ENCODE measurements at places on chromosomes 16 and 17. TPM values are rescaled to one million over a fixed set of nuclear protein-coding genes. Genes with fewer than 3 reads are reported as not detected.

- DNase-seq = no peak
Measured at GRCh38 chr17:79600681-79601131, 10.1 kb downstream of the RBFOX3 start.

DNA sequence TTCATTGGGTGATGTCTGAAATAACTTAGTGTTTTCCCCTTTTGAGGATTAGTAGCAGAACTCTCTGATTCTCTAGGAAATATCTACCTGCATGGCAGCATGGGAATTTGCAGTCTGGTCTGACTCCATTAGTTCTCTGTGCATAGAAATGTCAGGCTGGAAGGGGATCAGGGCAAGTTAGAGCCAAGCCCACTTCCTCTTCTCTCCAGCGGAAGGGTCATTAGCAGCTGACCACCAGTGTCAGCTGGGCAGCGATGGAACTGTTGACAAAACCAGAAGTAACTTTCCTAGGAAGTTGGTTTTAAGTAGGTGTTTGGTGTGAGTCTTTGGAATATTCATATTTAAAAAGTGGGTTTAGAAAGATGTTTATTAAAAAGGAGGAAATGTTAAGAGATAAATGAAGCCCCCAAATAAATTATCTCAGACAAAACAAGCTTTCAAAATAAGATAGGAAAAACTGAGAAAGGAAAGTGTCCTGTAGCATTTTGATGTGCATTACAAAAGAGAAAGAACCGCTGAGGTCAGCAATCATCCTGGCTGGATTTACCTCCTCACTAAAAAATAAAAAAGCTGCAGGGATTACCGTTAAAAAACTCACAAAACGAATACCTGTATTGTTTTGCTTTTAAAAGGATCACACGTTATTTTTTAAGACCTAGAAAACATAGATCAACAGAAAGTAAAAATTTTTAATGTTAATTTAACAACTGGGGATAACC, 32.4 kb upstream of the MMD start:
- DNase-seq = no peak

DNA sequence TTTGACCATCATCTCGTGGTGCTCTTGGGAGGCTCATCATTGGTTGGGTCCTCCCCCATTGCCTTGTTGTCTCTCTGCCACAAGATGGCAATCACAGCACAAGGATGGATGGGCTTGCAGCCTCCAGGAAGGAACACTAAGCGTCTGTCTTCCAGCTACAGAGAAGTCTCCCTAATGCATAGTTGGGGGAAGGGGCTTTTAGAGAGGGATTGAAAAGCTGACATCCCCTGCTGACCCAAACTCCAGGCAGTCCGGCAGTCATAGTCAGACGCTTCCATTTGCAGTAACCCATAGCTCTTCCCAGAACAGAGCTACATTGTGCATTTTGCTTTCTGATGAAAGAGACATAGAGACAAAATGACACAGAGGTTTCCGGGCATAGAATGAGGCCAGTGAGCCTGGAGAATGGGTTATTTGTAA, 111.4 kb downstream of the UTP18 start:
- peak; percentile 64 for DNase-seq

DNA sequence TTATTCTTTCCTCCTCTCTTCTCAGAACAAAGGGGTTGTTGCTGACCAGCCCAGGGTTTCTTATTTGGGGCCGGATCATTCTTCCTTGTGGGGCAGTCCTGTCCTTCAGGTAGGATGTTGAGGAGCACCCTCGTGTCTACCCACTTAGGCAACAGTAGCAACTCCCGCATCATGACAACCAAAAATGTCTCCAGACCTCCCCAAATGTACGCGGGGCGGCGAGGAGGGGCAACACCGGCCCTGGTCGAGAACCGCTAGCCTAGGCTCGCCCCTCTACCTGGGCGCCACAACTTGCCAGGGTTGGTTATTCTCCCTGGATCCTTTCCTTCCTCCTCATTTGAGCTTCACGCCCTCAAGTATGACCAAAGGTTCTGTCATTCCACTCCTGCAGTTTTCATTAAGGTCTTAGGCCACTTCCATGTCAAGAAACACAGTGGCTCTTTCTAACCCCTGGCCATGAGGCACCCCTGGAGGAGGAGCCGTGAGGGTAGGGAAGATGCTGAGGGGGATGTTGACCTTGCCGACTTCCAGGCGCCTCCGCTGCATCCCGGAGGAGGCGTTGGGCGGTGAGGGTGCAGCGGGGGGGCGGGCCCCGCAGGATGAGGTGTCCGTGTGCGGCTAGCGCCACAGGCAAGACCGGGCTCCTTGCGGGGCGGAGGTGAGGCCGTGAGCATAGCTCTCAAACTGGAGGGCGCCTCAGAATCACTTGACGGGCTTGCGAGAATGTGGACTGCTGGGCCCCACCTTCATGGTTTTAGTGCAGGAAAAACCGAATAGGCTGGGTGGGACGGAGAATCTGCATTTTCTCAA, 712 bp upstream of the SPECC1 start:
- DNase-seq = no peak

DNA sequence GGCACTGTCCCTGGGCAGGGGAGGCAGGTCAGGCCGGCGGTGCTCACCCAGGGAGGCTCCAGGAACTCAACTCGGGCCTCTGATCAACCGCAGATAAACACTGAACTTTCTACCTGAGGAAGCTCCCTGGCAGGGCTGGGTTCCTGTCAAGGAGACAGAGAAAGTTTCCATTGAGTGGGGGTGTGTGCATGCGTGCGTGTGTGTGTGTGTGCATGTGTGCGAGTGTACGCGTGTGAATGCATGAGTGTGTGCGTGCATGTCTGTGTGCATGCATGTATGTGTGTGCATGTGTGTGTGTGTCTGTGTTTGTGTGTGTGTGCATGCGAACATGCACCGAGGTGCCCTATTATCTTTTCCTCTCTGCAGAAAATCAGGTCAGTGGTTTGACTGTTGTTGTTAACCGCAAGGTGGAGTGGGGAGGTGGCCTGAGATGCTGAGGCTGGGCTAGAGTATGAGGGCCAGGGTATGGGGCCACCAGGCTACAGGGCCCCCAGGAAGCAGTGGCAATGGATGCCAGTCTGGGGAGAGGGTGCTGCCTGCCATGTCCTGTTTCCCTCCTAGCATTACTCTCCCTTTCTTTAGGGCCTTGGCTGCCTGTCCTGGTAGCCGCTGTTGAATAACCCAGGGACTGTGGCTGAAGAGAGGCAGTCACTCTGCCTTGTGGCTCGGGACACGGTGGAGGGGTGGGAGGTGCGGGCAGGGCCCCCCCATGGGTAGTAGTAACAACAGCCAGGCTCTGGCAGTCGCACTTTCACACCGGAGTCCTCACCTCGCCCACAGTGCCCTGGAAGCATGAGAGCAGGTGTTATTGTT, 24.0 kb downstream of the CCR7 start:
- DNase-seq = no peak

DNA sequence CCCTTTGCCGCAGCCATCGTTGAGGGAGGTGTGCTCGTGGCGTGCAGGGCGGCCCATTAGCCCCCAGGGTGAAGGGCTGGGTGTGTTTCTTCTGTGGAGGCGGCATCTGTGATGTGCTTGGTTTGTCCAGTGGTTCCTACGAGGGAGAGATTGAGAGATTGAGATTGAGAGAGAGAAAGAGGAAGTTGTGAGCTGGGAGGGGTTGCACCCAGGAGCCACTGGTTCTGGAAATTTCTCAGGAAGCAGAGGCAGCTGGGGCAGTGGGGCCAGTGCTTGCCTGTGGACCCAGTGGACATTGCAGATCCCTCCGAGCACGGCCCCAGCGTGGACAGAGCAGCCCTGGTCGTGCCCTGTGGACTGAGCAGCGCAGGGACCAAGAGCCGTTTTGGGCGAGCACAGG, 72.0 kb upstream of the ZNF750 start:
- no peak for DNase-seq

DNA sequence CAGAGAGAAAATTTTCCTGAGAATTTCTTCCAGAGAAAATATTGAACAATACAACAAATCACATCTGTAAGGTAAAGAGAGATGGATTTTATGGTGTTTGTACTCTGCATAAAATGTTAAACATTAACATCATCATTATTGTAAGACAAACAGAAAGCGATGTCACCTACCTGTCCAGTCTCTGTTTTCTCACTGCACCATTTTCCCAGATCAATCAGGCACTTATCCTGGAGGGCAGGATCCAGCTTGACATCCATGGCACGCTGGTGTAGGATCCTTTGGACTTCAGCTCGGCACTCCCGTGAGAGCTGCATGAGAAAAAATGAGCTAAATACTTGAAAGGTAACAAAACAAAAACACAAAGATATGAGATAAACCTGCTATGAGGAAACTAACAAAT, 55.9 kb upstream of the CLEC18B start:
- no peak for DNase-seq

DNA sequence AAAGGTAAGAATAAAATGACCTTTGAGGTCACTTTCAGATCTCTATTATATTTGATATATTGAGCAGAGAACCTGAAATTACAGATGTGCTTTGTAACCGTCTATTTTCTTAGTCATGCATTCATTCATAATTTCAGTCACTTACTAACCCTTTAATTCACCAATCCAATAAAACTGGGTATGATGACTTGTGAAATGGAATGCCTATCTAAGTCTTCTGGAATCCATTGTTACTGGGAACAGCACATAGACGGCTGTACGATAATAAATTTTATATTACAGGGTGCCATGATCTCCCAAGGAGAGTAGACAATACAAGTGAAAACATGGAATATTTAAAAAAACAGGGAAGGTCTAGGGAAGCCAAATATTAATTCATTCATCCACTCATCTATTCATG, 22.9 kb downstream of the CDH11 start:
- no peak for DNase-seq

GRCh38 chr16:85746460-85747215, 4.3 kb downstream of the C16orf74 start:
- no peak for DNase-seq

DNA sequence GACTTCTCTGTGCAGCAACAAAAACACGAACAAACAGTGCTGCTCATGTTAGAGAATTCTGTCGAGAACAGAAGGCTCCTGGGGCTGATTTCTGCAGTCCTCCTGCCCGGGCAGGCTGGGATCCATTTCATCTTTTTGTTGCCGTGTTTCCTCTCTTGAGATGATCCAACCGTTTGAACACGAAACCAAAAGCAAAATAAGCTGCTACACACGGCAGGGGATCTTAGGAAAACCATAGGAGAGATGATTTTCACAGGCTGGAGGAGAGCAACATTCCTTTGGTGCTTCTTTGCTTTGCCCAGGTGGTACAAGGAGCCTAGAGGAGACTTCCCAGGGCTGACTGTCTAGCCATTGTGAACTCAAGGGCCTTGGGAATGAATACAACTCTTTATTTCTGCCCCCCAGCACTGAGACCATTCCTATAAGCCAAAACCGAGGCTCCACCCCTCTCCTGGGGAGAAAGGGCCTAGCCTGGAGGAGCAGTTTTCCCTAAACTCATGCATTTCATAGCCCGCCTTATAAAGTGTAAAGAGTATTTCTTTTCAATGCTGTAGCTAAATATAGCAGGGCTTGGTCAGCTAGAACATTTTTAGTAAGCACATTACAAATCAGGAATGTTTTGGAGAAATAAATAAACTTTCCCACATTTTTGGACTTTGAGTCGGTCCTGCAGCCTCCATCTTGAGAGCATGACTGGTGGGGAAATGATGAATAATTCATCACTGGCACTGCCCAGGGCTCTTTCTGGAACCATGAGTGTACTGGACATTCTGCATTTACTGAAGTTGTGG, 7.7 kb downstream of the FOXL1 start:
- DNase-seq = no peak

DNA sequence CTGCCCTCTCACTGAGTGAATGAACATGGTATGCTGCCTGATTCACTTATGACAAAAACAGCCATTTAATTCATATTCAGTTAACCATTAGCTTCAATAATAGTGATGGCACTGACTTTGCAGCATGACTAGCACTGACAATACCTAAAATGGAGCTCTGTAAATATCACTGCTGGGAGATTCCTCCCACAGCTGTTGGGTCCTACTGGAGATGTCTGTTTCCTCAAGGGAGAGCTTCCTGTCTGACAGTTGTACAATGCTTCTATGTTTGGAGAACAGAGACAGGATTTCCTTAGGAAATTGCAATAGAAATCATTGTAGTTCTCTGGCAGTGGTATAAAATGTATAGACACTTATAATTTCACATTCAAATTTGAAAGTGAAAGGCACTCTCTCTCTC, 695.9 kb upstream of the CDH8 start:
- DNase-seq = no peak

- no peak for DNase-seq
Measured at GRCh38 chr17:33369149-33369548, 76.1 kb upstream of the ASIC2 start.

DNA sequence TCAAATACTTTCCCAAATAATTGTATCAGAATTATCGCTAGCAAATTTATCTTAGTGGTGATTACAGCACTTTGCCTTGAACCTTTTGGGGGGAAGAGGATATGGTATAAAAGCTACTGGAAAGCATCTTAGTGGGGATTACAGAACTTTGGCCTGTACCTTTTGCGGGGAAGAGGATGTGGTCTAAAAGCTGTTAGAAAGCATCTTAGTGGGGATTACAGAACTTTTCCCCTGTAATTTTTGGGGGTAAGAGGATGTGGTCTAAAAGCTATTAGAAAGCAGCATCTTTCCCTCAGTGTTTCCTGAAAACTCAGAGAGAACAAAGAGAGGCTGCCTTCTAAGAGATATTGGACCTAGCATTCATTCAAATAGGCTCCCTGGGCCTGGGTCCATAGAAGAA, 4.1 kb downstream of the SLFN12 start:
- DNase-seq = no peak

DNA sequence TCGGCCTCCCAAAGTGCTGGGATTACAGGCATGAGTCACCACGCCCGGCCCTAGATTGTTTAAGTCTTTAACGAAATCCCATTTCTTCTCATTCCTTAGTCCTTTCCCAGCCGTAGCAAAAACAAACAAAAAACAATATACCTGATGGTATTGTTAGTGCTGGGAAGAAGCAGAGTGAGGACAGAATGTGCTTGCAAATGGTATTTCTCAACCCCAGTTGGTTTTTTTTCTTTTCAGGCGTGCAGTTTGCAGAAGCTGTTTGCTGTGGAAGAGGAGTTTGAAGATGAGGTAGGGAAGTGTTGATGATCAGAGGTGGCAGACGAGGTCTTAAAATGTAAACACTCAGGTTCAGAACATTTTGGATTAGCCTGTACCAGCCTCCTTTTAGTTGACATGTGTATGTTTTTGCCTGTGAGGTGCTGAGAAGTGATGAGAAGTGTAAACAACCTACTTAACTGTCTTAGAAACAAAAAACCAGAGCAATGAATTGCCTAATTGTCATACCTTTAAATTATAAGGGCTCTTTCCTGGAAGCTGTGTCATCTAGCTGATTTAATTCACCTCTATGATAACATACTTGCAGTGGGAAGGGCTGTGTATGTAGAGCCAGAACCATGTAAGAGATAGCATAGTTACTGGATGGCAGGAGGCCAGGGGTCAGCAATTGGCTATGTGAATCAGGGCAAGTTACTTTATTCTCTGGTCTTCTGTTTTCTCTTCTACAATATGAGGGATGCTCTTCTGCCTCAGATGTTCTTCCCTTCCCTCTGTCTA, 3.4 kb downstream of the HROB start:
- DNase-seq = no peak

GRCh38 chr17:78429618-78429995, 51.2 kb downstream of the PGS1 start:
- no peak for DNase-seq

Gene GRN
- total RNA-seq = 111 TPM

Gene GH1
- not detected for total RNA-seq

Gene MYH2
- not detected for total RNA-seq

Gene WNT3
- 2.7 TPM for total RNA-seq

Gene NUPR1
- 92.6 TPM for total RNA-seq

Gene PARD6A
- total RNA-seq = 3.4 TPM

Measured in left lobe of liver (tissue), 2 donors.